ENCODE measurements at places on chromosomes 5 and 9.

- DNase-seq = no peak
Observed at GRCh38 chr5:145913701-145914100, 22.7 kb upstream of the SH3RF2 start.

DNA sequence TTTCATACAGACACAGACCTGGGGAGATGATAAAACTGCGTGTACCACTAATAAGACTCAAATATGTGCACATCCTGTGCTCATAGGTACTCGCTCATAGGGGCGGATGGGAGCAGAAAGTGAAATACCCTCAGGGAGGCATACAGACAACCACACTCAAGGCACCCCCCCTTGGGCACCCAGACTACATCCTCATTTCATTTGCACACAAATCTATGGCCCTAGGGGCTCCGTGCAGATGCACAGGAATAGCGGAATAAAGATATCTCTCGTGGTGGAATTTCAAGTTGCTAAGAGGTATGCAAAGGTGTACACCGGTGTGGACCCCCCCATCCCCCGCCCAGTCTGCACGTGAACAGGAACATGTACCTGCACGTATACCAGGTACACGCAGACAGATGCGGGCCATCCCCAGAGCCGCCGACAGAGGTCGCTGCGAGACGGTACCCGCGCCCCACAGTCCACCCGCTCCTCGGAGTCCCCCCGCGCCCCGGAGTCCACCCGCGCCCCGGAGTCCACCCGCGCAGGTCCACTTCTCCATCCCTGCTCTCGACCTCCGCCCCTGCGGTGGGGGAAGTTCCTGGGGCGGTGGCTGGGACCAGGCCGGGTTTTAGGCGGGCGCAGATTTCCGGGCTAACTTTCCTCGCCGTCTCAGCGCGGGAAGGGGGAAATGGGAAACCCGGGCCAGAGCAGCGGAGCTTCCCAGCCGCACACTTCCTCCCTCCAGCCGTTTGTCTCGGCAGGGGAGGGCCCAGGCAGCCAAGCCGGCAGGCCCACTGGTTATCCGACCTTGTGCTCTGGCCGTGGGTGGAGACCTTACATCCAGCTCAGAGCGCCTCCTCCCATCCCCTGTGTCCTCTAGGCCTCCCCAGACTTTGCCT lies 1.0 kb upstream of the IL12B start:
- no peak for DNase-seq

DNA sequence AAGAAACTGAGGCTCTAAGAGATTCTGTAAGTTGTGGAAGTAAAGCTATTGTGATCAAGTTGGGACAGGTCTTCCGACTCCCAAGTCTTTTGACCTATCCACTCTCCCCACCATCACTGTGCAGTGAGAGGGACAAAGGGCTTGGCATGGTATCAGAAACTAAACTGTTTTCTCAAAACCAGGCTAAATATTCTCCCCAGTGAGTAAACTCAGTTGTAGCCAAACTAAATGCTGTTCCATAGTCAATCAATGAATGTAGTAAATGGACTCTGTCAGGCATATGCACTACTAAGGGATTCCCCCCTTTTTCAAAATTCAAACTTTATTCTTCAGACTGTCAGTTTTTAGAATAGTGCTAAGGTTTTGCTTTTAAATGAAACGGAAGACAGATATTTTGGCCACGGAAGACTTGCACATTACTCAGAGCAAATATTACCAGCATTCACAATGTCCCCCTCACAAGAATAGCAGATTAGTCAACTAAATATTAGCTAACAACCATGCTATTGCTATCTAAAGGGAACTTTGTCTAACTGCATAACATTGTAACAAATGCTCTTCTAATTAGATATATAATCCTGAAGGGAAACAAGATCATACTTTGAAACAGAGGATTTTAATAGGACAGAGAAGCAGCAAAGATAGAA lies 7.1 kb downstream of the PRKAA1 start:
- DNase-seq = no peak

- no peak for DNase-seq
Observed at GRCh38 chr5:140356853-140357725, 2.9 kb upstream of the SLC4A9 start.

DNA sequence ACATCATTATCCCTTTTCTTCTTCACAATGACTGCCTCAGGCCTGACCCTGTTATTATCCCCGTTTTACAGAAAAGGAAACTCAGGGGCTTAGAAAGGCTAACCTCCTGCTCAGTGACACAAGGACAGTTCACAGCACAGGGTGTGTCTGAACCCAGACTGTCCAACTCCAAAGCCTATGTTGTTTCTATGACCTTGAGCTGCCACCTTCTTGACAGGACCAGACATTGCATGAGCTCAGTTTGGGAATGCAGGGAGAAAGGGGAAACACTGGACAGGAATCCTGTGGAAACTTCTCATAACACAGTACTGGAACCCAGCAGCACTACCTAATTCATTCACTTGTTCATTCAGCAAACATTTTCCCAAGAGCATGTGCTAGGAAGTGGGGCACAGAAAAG lies 472.8 kb downstream of the CDK5RAP2 start:
- no peak for DNase-seq

DNA sequence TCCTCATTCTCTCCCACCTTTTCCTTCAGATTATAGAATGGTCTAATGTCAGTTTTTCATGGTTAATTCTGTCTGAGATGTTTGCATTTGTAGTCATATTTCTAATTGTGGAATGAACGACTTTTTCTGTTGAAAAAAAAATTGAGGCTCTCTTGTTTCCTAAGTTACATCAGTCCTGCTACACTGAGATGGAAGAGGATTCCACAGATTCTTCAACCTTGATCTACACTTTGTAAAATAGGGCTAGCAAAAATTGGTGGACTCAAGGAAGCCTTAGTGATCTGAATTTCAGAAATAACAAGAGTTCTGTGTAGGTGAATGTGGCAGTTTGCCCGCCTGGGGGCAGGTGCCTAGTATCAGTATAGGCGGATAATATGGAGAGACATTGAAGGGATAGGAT lies 51.9 kb downstream of the ERBIN start:
- no peak for DNase-seq

DNA sequence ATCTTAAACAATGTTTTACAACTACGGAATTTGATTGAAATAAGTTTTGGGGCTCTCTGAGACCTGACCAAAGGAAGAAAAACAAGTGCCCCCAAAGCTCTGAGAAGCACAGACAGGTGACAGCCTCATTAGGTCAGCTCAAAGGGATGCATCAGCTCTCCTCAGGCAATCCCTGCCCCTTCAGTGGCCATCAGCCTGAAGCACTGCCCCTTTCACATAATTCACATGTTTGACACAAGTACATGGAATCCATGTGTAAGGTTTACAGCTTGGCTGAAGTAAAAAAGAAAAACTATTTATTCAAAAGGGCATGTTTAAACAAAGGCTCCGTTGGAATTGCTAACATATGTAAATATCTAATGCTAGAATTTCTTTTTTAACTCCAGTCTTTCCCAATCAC lies 56.3 kb downstream of the TSSK1B start:
- DNase-seq = no peak

GRCh38 chr5:61330341-61330844 lies 1.7 kb upstream of the ZSWIM6 start:
- no peak for DNase-seq

DNA sequence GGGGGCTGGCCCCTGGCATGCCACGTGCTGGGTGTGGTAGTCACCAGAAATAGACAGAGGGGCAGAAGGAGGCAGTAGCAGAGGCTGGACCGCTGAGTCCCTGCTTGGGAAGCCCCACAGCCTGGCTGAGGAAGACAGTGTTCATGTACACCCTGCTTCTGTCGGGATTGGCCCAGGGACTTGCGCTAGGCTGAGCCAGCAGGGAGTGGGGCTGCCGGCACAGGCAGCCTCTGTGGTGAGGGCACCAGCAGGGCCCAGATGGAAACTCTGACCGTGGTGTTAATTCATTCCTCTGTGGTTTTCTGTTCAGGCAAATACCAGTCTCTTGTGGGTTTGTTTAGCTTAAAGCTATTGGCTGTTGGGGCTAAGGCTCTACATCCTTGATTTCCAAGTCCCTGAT lies 108.6 kb upstream of the RAD23B start:
- no peak for DNase-seq

- no peak for DNase-seq
Observed at GRCh38 chr9:20302197-20302596, 320.1 kb downstream of the MLLT3 start.

GRCh38 chr5:93741136-93741811 lies at the start of gene POU5F2:
Gene POU5F2, minus strand, starts transcription at chr5:93741600. Its CDS starts 37 bp downstream, at chr5:93741563.
- no peak for DNase-seq

- no peak for DNase-seq
Observed at GRCh38 chr5:142527664-142528295, 158.1 kb downstream of the FGF1 start.

DNA sequence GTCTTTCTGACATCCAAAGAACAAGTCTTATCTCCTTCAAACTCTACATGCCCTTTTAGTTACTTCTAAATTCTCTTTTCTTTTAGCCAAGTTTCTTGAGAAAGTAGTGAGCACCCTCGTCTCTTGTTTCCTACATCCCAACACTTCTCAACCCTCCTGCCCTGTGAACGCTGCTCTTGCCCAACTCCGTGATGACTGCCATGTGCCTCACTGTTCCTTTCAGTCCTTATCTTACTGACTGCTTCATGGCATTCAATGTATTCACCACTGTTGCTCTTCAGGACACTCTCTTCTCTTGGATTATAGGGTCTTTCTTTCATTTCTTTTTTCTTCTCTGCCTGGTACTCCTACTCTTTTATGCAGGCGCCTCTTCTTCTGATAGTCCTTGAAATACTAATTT lies 14.8 kb downstream of the C9 start:
- DNase-seq = no peak

GRCh38 chr9:24602693-24603352 lies 57.1 kb upstream of the IZUMO3 start:
- DNase-seq = no peak

GRCh38 chr9:8961186-8961851 lies 1161.7 kb upstream of the DMAC1 start:
- DNase-seq = no peak

DNA sequence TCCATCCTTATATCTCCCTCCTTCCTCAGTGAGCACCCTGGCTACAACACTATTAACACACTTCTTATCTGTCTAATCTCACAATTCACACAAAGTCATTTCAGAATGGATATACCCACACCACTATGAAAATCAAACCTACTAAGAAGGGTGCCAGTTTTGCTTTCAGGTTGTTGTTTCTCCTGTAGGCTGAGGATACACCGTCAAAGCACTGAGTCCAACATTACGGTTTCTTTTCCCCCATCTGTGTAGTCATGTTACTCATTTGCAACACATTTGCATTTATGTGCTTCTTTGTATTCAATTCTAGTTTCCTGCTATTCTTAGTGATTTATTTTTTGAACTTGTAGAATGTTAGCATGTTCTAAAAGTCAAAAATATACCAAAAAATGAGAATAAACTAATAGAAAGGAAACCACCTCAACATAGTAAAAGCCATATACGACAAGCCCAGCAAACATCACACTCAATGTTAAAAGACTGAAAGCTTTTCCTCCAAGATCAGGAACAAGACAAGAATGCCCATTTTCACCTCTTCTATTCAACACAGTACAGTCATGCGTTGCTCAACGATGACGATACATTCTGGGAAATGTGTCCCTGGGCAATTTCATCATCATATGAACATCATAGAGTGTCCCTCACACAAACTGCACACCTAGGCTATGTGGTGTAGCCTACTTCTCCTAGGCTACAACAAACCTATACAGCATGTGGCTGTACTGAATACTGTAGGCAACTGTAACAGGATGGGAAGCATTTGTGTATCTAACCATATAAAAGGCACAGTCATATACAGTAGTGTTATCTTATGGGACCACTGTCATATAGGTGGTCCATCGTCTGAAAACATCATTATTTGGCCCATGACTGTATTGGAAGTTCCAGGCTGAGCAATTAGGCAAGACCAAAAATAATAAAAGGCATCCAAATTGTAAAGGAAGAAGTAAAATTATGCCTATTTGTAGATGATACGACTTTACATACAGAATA lies 6.3 kb downstream of the ROR2 start:
- no peak for DNase-seq

DNA sequence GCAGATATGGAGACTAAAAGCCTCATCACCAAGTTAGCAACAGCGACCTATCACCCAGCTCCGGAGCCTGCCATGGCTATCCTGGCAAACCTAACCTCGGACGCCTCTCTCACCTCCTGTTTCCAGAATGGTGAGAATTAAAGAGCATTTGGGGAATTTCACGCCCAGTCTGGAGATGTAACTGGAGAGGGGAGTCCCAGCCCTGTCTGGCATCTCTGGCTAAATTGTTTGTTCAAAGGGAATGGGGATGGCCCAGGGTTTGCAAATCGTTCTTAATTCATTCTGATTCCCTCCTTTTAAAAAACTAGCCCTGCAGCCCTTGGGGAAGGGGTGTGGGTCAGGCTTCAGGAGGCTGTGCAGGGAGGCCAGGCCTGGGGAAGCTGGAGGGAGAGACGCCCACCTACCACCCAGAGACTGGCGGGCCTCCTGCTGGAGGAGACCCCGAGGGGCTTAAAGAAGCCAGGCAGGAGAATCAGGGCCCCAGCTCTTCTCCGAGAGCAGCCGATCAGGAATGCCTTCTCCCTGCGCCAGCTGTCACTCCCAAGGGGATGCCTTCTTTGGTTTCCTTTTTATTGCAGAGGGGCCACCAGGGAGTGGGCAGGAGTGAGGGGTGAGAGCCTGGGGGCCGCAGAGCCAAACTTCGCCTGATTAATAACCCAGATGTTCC lies 964 bp upstream of the COL5A1 start:
- no peak for DNase-seq

GRCh38 chr5:133423618-133424282 lies 188.6 kb downstream of the FSTL4 start:
- DNase-seq = peak; percentile 35

DNA sequence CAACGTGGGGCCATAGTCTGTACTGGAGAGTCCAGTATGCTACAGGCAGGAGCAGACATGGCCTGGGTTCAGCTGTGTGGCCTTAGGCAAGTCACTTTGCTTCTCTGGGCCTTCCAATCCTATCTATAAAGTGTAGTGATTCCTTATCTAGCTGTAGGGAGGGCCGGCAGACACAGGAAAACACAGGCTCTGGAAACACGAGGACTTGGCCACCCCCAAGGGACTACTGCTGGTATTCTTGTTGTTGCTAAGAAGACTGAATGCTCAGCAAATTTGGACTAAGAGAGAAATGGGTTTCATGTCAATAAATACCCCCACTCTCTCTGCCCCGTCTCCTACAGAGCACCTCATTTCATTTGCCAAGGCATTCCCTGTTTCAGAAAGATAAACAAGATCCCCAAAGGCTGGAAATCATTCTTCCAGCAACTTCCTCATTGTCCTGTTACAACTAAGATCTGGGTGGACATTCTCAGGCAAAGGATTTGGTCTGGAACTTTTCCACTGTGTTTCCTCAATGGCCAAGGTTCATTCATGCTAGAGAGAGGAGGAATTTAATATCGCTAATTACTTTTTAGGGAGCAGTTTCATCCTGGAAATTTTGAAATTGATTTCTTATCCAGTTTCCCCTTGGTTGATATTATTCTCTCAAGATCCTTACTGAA lies 105.8 kb downstream of the GABBR2 start:
- no peak for DNase-seq

GRCh38 chr5:175484322-175484721 lies 6.0 kb downstream of the SFXN1 start:
- no peak for DNase-seq

DNA sequence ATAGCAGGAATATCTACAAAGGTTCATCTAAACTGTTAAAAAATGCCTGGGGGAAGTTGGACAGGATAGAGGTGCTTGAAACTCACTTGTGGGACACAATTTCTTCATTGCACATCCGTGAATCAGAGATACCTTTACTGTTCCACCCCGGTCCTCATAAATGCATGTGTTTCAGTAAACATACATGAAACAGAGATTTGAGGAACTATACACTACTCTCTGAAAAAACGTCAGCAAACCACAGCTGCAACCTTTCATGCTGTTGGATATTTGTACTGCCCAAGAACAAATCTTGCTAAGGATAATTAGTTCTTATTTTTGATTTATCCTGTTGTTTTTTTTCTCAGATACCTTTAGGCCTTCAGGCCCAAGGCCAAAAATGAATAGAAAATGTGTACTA lies 337.3 kb downstream of the KDM4C start:
- DNase-seq = no peak
